NCI-H446 (cell line): ENCODE measurements at places on chromosomes 5 and 9.
A peak's percentile ranks its signal among the peaks of the same experiment; 100 is the strongest.

GRCh38 chr9:121556580-121556979 lies 56.9 kb upstream of the GGTA1 start:
- DNase-seq = peak; percentile 64

DNA sequence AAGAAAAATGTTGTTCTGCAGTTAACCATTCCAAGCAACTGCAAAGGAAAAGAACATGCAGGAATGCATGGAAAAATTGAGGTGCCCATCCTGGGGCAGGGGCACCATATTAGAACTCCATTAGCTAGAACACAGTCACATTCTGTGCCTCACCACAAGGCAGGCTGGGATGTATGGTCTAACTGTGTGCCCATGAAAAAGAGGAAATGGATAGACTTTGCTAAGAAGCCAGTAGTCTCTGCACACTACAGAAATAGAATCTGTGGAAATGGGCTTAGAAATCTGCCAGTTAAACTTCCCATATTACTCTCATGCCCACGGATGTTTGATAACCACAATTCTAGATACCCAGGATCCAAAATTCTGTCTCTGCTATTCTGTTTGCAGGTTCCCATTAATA lies 423.8 kb upstream of the SMARCA2 start:
- DNase-seq = no peak

DNA sequence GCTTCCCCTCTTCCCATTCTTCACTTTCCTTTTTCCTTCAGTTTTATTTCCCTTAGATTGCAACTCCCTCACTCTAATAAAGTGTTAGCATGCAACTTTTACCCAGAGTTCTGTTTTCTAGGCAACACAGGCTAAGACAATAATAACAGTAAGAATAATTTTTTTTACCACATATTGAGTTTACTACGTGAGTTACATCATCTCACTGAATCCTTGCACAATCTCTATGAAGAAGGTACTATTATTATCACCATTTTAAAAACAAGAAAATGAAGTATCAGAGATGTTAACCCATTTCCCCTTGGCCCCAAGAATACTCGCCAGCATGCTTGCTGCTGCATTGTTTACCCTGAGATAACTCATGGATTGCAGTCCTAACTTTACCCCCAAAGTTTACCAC lies 53.7 kb upstream of the SMIM32 start:
- no peak for DNase-seq

DNA sequence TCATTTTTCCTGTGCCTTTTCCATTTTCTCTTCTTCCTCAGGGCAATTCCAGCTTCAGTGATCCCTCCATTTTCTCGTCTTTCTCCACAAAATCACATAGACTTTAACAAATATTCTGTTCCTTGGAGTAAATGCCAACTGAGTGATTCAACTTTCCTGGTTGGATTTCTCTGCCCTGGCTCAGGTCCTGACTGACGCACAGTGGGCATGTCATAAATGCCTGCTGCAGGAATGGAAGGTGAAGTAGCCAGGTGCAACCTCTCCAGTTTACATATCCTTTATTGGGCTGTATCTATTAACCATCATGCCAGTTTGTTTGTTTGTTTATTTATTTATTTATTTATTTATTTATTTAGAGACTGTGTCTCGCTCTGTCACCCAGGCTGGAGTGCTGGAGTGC lies 95.1 kb downstream of the MEF2C start:
- no peak for DNase-seq

- DNase-seq = peak; percentile 28
Observed at GRCh38 chr5:174910245-174910737, 185.9 kb downstream of the MSX2 start.

GRCh38 chr9:136849960-136850865 lies 1.0 kb downstream of the PHPT1 start:
- no peak for DNase-seq

DNA sequence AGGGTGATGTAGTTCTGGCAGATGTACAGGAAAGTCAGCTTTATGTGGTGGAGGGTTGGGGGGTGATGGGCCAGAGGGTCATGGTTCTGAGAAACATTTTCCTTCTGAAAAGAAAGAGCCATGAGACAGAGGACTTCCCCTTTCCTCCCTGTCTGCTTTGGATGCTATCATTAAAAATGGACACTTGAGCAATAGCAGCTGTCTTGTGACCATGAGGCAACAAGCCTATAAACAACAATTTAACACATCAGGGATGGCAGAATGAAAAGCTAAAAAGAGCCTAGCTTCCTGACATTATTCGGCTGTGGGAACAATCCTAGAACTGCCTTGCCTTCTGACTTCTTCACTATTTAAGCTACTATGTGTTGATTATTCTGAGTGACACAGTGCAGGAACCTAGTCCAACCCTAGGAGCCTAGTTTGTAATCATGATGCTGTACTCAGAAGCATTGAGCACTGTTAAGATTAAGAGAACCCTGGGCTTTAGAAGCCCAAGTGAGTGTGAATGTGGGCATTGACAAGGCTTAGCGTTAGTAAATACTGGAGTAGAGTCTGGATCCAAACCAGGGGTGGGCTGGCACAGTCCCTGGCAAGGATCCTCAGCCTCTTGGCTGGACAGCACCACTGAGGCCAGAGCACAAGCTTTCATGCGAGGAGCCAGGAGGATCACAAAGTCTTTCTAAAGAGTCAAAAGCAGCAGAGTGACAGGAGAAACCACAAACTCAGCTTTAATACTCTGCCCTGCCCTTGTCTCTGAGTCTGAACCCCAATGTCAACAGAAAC lies 178.5 kb upstream of the EGFLAM start:
- no peak for DNase-seq

DNA sequence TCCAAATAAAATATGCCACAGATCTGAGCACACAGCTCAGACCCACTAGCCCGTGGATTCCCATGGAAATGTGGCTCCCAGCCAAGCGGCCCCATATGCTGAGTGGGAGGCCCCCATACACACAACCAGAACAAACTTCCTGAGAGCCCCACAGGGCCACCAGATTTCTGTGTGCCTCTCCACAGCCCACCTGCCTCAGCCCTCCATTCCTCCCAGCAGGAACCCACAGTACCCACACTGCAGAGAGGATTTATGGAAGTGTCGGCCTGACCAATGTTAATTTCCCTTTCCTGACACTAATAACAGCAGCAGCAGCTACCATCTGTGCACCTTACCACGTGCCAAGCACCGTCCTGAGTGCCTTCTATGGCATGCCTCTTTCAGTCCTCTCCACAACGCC lies 99.3 kb upstream of the SPOCK1 start:
- DNase-seq = peak; percentile 67

GRCh38 chr5:112413611-112414010 lies 5.5 kb downstream of the EPB41L4A start:
- no peak for DNase-seq

GRCh38 chr5:100519075-100519474 lies 16.1 kb upstream of the FAM174A start:
- DNase-seq = no peak

DNA sequence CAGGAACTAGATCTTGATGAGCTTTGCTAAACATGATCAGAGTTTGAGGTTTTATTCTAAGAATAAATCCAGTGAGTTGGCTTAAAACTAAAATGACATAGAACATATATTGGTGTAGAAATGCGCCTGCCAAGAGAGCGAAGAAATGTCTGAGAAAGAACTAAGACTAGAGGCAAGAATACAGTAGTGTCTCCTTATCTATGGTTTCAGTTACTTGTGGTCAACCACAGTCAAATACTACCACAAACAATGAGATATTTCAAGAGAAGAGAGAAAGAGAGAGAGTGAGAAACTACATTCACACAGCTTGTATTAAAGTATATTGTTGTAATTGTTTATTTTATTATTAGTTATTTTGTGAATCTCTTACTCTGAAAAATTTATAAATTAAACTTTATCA lies 254.4 kb upstream of the CDH10 start:
- no peak for DNase-seq

- DNase-seq = no peak
Observed at GRCh38 chr5:179870403-179870903, 11.8 kb upstream of the MRNIP start.

- no peak for DNase-seq
Observed at GRCh38 chr5:122757285-122757684, 17.6 kb upstream of the SNX2 start.

DNA sequence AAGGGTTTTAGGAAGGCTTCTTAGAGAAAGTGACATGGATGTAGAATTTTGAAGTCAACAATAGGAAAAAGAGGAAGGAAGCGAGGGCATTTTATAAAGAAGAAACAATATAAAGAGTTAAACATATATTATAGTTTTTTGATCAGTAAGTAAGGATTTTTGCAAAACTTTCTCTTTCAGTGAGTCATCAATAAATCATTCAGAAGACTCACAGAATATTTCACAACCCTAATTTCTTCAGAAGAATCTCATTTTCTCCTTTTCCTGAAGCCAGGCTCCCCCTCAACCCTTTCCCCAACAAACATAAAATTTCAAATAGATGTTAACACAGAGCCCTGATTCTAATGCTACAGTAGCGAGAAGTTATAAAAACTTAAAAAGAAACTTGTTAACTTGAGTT lies 4.3 kb upstream of the COX7C start:
- no peak for DNase-seq

- no peak for DNase-seq
Observed at GRCh38 chr9:36100532-36100931, 36.0 kb upstream of the GLIPR2 start.

GRCh38 chr9:111599092-111599954 lies at the start of gene PTGR1:
Gene PTGR1 (minus strand): TSS chr9:111599647. CDS start chr9:111597422, 2,225 bp downstream.
- DNase-seq = no peak

GRCh38 chr5:13511442-13511841 lies 433.0 kb downstream of the DNAH5 start:
- no peak for DNase-seq

- DNase-seq = no peak
Observed at GRCh38 chr5:90287036-90287435, 122.5 kb downstream of the CETN3 start.

GRCh38 chr9:2771661-2772060 lies 54.4 kb downstream of the KCNV2 start:
- no peak for DNase-seq
